CD4-positive, alpha-beta T cell treated with Interleukin-6 at 100 ng/mL for 8 hours (primary cell): ENCODE measurements at places on chromosomes 11 and 22.

- no peak for DNase-seq
Observed at GRCh38 chr22:45290410-45290936, 5.7 kb downstream of the UPK3A start.

- no peak for DNase-seq
Observed at GRCh38 chr11:117465236-117465997, 137.8 kb downstream of the CEP164 start.

GRCh38 chr11:110059706-110060463 lies 33.3 kb upstream of the ZC3H12C start:
- no peak for DNase-seq

DNA sequence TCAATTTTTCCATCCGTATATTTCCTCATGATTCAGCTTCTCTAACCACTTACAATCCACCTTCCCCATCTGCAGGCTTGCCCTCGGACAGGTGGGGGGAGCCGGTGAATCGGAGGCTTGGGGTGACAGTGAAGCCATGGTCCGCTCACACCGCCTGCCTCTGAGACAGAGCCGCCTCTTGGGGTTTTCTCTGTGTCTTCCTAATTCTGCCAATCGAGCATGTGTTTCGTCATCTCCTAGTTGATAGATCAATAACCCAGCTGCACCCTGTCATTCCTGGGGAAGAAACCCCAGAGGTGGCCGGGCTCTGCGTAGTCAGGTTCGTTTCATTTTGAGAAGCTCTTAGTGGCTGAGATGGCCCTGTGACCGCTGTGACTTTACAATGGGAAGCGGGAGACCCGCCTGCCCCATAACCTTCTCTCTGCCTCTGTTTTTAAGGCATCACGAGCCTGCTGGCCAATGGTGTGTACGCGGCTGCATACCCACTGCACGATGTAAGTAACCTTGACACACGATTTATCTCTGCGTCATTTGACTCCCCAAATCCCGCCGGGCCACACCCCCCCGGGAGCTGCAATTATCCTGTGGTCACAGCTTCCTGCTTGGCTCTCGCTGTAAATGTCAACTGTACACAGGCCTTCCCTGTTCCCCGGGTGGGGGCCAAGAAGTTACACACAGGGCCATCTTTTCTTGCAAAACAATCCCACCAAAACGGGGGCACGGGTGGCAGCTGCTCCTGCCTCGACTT lies 33.3 kb downstream of the ANO1 start:
- no peak for DNase-seq

DNA sequence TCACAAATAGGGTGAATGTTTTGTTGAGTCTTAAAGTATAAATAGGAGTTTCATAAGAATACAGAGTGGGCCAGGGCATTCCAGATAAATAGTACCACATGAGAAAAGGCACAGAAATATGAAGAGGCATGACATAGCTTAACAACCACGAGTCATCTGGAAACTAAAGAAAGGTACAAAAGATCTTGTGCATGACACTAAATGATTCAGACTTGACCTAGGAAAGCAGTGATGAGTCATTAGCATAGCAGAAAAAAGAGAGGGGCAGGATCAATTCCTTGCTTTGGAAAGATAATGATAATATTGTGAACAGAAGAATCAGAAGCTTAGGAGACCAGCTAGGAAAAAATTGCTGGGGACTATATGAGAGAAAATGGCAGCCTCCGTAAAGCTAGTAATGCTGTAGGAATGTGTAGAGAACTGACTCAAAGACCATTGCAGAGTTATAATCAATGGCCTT lies 47.6 kb upstream of the FIBIN start:
- no peak for DNase-seq

- no peak for DNase-seq
Observed at GRCh38 chr11:44008088-44008501, 39.7 kb upstream of the ACCSL start.

- no peak for DNase-seq
Observed at GRCh38 chr22:48250937-48251530, 1488.6 kb downstream of the TBC1D22A start.

GRCh38 chr11:8749202-8749601 lies 66.6 kb downstream of the RPL27A start:
- DNase-seq: no peak

GRCh38 chr11:68962527-68963250 lies 18.1 kb downstream of the MRGPRD start:
- peak; percentile 53 for DNase-seq

GRCh38 chr11:42524534-42525227 lies 787.1 kb upstream of the API5 start:
- no peak for DNase-seq

GRCh38 chr11:69198891-69199582 lies 43.3 kb downstream of the SMIM38 start:
- no peak for DNase-seq

DNA sequence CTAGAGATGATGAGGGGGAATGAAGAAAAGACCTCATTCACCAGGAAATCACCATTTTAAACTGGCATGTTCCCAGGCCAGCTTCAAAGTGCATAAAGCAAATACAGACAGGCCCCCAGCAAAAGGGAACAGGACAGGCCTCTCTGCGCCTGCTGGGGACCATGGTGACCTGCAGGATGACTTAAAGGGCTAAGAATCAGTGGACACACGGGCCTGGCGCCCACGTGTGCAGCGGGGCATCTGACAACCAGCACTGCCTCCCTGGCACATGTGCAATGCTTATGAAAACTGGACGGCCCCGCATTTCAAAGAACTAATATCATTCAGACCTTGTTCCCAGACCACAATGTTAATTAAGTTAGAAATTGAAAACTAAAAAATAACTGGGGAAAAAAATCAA lies 35.6 kb downstream of the TBX1 start:
- DNase-seq: no peak

DNA sequence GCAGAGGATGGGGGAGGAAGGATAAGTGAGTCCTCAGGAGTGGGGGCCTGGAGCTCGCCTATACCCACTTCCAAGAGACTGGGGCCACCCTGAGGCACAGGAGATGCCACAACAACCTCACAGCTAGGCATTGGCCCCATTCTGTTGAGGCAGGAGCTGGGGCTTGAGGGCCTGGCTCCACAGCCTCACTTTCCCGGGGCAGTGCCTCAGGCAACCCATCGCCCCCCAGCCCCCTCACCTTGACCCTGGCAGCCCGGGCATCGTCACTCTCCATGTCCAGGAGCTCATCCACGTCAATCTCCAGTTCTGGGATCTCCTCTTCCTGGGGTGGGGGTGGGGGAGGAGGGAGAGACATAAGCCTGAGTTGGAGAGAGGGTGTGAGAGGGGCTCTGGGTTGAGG lies 1.8 kb downstream of the PPP1R14B start:
- DNase-seq: no peak

GRCh38 chr11:37896016-37896415 lies 1298.0 kb upstream of the RAG2 start:
- DNase-seq: no peak

- DNase-seq: no peak
Observed at GRCh38 chr22:47053726-47054141, 291.3 kb downstream of the TBC1D22A start.
